Spleen (tissue), 13 donors: ENCODE measurements at places on chromosomes 6 and 20. TPM values are rescaled to one million over a fixed set of nuclear protein-coding genes. Genes with fewer than 3 reads are reported as not detected.

DNA sequence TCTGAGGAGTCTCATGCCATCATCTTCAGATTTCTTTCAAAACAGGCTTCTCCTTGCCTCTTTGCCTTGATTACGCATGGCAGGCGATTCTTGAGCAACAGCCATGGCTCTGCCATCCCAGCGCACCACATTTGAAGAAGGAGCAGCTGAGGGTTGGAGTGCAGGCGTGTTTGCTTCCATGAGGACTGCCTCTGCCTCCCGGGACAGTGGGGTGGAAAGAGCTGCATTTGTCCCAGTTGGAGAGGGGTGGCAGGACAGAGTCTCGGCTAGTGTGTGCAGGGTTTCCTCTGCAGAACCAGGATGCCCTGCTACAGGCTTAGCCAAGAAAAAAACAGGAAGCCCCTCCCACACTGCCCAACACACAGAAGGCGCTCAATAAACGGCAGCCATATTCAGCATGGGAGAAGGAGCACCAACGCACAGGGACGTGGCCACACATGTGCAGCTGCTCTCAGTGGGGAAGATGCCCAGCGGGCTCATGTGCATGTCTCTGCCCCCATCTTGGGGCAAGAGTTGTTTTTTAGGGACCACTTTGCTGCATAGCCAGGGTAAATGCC is 36.6 kb downstream of the IRF4 start:
- DNase-seq: peak; percentile 62

- DNase-seq: peak; percentile 63
Measured at GRCh38 chr20:33657704-33658095, 4.4 kb upstream of the C20orf144 start.

DNA sequence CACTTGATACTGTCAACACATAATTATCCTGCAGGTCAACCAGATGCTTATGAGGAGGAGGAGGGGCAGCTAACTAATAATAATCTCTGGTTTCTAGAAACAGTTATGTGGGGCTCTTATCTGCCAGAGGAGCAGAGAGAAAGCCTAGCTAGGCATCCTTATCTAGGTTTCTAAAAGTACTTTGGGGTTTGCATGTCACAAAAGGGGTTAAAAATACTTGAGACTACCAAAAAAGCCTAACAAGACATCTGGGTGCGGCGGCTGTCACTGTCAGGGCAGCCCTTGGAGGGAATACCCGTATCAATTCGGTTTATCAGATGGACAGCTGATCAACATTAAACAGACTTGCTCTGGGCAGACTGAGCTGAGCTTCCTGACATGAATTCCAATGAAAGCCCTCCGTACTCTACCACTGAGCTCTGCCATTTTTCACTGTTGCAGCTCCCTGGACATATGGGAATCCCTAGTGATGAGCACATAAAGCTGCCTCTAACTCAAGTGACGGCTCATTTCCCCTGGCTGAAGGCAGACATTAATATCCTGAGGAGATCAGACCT is 166.6 kb downstream of the PDSS2 start:
- no peak for DNase-seq

- DNase-seq: no peak
Measured at GRCh38 chr6:121912905-121913304, 477.5 kb downstream of the GJA1 start.

- DNase-seq: peak; percentile 9
Measured at GRCh38 chr20:35568645-35569044, 26.8 kb downstream of the ERGIC3 start.

DNA sequence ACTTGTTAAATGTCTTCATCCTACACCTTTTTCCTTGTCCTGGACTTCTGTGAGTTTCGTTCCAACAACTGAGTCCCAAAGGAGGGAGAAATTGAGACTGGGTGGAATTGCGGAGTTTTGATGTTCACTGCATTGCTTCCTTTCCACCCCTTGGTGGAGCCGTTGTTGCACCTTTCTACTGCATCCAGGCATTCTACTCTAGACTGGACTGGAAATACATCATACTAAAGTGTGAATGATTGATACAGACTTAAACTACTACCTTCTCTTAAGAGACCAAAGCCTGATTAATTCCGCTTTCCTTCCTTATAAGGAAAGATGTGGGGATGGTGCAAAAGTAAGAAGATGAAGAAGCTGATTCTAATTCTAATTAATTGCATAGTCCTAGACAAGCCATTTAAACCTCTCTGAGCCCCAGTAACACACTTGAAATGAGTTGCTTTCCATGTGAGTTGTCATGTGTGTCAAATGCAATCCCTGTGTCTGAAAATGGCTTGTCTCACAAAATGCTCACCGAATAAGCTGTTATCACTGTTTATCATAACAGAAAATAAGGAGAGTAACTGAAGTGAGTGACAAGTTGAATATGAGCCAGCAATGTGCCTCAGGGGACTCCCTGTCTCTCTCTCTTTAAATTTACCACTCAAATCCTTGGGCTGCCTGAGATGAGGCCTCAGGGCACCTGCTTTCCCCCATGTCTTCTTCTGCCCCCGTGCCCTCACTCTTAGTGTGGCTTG is 338.3 kb upstream of the CHD6 start:
- DNase-seq: no peak

GRCh38 chr6:135525594-135525993 is 28.1 kb upstream of the AHI1 start:
- DNase-seq: no peak

GRCh38 chr6:169800116-169800667 is 48.8 kb downstream of the ERMARD start:
- DNase-seq: peak; percentile 32

DNA sequence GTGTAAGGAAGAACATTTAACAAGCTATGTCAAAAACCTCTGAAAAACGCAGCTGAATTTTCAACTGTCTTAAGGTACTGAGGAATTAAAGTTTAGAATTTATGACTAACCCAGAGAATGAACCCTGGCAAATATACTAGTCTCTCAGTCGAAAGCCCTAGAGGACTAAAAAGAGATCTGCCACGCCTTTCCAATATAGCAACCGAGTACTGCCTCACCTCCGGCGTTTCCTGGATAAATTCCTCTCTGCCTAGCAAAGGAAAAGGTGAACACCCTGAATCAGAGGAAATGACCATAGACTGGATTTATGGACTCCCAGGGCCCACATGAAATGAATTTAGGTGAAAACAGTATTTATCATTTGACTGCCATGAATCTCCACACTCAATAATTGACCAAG is 12.0 kb upstream of the OR2B2 start:
- DNase-seq: no peak

DNA sequence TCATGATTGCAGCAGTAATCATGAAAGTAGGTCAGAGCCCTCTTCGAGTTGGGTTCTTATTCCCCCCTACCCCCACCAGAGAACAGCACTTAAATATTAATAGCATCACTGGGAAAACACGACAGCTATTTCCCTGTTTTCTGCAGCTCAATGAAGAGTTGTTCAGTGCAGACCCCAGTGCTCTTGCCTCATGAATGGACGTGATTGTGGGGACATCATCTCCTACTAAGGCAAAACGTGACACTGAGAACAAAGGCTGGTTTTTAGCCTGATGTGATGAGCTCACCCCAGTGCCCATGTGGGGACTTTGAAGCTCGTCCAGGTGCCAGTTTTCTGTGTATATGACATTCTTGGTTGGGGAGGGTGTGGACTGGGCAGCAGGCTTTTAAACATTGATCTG is 105.9 kb downstream of the SLC35F1 start:
- DNase-seq: no peak

GRCh38 chr20:44083220-44083933 is 103.6 kb downstream of the JPH2 start:
- DNase-seq: no peak

GFRA4 gene
- not detected for polyA plus RNA-seq

TMC2 gene
- polyA plus RNA-seq: 0.10 TPM

RIPPLY2 gene
- polyA plus RNA-seq: not detected

DEFB124 gene
- polyA plus RNA-seq: 0.24 TPM

C20orf141 gene
- polyA plus RNA-seq: not detected

SLC32A1 gene
- not detected for polyA plus RNA-seq

SYNDIG1 gene
- 1.2 TPM for polyA plus RNA-seq

MMUT gene
- 7.4 TPM for polyA plus RNA-seq

AGER gene
- polyA plus RNA-seq: 38.0 TPM

DHX35 gene
- polyA plus RNA-seq: 5.3 TPM

PHF10 gene
- polyA plus RNA-seq: 49.6 TPM
